ENCODE measurements at places on chromosomes 4 and X. TPM values are rescaled to one million over a fixed set of nuclear protein-coding genes. Genes with fewer than 3 reads are reported as not detected.

GLOD5 gene
- not detected for total RNA-seq

IL1RAPL1 gene
- total RNA-seq = 9.0 TPM

REELD1 gene
- total RNA-seq = not detected

ARMCX4 gene
- total RNA-seq = 10.5 TPM

MAOB gene
- total RNA-seq = not detected

NDST3 gene
- 2.4 TPM for total RNA-seq

CT55 gene
- not detected for total RNA-seq

VCX3A gene
- not detected for total RNA-seq

CLNK gene
- not detected for total RNA-seq

SOWAHB gene
- 0.05 TPM for total RNA-seq

BEX2 gene
- 0.18 TPM for total RNA-seq

TMEM154 gene
- total RNA-seq = 9.8 TPM

HTT-AS gene
- total RNA-seq = not detected

TMPRSS11D gene
- not detected for total RNA-seq

MAGEA1 gene
- not detected for total RNA-seq

GPR78 gene
- total RNA-seq = 1.2 TPM

ARHGAP24 gene
- total RNA-seq = 50.8 TPM

HSFX2 gene
- total RNA-seq = not detected

TSPAN7 gene
- total RNA-seq = not detected

TASL gene
- not detected for total RNA-seq

ASMT gene
- not detected for total RNA-seq

HERC6 gene
- 4.8 TPM for total RNA-seq

PCYT1B gene
- total RNA-seq = 0.92 TPM

EPHA5 gene
- total RNA-seq = under 0.01 TPM

GPR119 gene
- total RNA-seq = not detected

GLUD2 gene
- 0.92 TPM for total RNA-seq

VGLL1 gene
- not detected for total RNA-seq

BTC gene
- under 0.01 TPM for total RNA-seq

SPANXB1 gene
- total RNA-seq = not detected

CXCL8 gene
- total RNA-seq = 187 TPM

DSPP gene
- total RNA-seq = not detected

SH3RF1 gene
- 14.6 TPM for total RNA-seq

SMR3A gene
- total RNA-seq = not detected

AVPR2 gene
- total RNA-seq = not detected

SPANXA1 gene
- not detected for total RNA-seq

RPGR gene
- total RNA-seq = 7.1 TPM

PPBP gene
- total RNA-seq = not detected

ARHGAP10 gene
- 30.6 TPM for total RNA-seq

CPZ gene
- total RNA-seq = 30.3 TPM

HOPX gene
- 0.14 TPM for total RNA-seq
